Activated T-helper 1 cell treated with anti-CD3 and anti-CD28 coated beads, Interleukin-2, amount 50 U/mL, for 16 hours (primary cell): ENCODE measurements at places on chromosomes 4 and X.

GRCh38 chr4:121155893-121156292 lies 8.2 kb downstream of the TNIP3 start:
- DNase-seq, result no peak

DNA sequence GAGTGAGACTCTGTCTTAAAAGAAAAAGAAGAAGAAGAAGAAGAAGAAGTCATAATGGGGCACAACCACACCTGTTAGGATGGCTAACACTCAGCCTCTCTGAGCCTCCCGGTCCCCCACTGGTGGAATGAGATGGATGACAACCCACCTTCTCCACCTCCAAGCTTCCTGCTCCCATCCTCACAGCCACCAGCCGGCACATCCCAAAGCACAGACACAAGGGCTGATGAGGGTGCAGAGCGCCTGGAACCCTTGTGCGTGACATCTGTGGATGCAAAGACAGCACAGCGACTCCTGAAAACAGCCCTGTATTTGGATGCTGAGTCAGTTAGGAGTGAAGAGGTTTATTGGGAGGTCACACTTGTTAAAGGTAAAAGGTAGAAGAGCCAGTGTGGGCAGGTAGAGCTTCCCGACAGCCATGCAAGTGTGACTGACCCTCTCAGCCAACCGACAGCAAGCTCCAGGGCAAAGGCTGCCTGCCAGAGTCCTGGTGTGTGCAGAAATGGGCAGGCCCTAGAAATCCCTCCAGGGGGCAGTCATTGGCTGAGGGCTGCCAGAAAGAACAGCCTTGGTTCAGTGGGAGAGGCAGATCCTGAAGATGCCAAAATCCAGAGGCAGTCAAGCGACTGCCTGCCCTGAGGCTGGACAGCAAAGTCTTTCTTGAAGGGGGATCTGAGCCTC lies 26.6 kb upstream of the MAN2B2 start:
- no peak for DNase-seq

- no peak for DNase-seq
Observed at GRCh38 chr4:30427932-30428331, 292.2 kb upstream of the PCDH7 start.

DNA sequence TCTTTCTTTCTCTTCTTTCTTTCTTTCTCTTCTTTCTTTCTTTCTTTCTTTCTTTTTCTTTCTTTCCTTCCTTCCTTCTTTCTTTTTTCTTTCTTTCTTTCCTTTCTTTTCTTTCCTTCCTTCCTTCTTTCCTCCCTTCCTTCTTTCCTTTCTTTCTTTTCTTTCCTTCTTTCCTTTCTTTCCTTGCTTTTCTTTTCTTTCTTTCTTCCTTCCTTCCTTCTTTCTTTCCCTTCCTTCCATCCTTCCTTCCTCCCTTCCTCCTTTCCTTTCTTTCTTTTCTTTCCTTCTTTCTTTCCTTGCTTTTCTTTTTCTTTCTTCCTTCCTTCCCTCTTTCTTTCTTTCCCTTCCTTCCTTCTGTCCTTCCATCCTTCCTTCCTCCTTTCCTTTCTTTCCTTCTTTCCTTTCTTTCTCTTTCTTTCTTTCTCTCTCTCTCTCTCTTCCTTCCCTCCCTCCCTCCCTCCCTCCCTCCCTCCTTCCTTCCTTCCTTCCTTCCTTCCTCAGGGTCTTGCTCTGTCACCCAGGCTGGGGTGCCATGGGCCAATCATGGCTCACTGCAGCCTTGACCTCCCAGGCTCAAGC lies 13.6 kb upstream of the SPARCL1 start:
- DNase-seq, result no peak

- DNase-seq, result no peak
Observed at GRCh38 chrX:100413229-100413628, 3.2 kb upstream of the PCDH19 start.

DNA sequence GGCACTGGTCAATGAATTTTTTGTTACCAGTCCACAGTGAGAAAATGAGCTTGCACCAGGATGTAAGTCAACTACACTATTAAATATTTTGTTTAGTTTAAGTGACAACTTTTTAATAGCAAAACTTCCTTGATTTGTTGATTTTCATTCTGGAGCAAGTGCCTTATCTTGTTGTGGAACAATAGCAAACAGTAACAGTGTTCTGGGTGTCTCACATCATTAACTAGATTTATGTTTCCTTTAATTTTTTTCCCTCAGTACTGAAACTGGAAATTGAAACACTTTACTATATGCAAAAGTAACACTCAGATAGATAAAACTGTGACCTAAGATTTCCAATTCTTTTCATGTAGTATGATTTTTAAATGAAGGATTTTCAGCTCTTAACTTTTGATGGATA lies 80.1 kb downstream of the GALNT7 start:
- no peak for DNase-seq

DNA sequence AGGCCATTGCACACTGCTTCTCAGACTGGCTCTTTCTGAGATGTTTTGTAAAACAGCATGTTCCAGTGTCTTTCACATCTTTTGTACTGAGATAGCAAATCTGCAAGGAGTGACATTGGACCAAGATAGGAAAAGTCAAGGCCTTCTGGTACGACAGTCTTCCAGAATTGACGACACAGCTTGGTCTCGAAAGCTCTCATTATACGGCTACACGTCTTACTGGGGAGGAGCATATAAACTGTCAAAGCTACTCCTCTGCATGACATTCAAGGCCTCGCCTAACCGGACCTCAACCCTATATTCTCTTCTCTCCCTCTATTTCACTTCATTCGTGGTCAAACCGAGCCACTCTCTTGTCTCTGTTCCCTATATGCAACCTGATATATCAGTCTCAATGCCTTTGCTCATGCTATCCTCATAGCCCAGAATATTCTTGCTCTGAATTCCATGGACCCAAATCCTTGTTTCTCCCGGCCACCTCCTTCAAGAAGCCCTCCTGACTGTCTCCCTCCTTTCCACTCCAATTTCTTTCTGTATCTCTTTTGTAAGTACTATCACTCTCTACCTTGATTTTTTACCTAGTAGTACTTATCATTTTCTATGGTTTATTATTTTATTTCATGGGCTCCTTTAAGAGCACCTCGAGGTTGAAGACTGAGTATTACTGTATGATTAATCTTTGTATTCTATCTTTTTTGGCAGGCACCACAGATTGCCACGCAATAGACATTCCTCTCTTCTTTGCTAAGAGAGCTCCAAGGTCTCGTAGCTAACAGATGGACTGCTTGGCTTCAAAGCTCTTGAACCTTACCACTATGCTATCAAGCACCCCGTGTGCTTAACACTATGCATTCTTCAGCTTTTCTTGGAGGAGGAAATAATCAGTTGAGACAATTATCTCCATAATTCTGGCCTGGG lies 35.1 kb downstream of the RBM47 start:
- DNase-seq, result no peak

- DNase-seq, result no peak
Observed at GRCh38 chr4:159483782-159484741, 381.2 kb downstream of the RAPGEF2 start.

GRCh38 chrX:24899391-24899790 lies 116.4 kb downstream of the ARX start:
- DNase-seq, result no peak

DNA sequence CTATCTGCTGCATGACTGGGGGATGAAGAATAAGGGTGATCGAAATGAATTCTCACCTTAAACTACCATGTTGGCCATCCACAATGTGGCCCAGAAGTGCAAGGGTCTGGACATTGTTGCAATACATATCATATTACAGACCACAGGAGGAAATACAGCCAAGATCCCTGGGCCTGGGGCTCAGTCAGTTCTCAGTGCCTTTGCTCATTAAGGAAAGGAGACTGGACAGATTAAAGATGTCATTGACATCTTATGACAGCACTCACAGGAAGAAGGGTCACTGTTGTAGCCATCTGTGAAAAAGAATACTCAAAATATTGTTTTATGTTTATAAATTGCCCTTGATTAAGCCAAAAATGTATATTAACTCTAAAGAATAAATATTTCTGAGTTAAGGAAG lies 1345.2 kb downstream of the FSTL5 start:
- no peak for DNase-seq

DNA sequence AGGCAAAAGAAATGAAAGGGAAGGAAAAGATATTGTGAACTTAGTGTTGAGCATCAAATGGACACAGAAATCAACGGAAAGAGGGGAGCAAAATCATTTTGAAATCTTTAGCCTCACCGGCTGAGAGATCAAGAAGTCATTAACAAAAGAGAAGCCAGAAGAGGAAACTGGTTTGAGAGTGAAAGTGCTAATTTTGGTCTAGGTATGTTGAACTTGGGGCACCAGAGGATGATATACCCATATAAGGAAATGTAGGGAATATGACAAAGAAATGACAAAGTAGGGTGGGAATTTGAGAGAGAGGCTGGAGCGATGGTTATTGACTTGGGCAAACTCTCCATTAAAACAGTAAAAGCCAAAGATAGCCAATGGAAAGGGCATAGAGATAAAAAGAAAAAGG lies 183.4 kb upstream of the ATOH1 start:
- DNase-seq, result no peak
